ENCODE measurements at places on chromosomes 12 and 14. TPM values are rescaled to one million over a fixed set of nuclear protein-coding genes. Genes with fewer than 3 reads are reported as not detected.

DNA sequence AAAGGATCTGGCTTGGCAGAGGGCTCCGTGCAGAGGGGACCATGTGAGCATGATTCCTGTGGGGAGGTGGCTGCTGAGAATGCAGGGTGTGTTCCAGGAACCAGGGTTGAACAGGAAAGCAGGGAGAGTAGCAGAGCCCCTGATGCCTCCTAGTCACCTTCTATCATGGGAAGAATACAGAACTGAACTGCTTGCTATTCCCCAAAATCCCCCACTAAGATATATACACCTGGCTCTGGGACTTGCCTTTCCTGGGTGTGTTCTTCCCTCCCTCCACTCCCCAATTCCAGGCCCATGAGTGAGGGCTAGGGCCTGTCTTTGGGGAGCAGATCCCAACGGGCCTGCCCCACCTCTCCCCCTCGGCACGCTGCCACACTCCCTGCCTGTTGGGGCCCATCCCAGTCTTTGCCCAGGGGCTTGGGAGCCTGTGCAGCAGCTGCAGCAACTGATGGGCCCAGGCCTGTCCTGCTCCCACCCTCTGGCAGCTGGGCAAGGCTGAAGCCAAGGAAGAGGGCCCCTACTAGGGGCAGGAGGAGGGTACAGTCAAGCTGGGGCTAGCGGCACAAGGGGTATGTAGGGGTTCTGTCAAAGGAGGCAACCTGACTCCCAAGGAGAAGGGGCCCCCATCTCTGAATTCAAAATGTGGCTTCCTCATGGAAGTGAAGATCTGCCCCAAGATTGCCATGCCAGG is 3.2 kb downstream of the AJUBA start:
- no peak for DNase-seq

DNA sequence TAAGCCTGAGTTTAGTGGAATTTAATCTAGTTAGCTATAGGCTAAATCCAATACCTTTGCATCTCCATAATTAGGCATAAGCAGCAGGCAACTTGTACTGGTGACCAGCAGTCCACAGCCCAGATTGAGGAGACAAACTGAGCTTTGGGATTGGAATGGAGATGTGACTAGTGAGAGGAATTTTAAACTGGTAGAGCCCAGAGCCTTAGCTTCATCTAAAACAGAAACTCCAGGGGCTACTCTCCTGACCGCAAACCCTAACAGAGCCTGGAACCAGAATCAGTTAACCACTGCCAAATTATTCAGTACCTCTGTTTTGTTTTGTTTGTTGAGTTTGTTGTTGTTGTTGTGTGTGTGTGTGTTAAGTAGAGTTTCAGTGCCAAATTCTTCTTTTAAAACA is 53.2 kb downstream of the TSPAN19 start:
- DNase-seq: no peak

- peak; percentile 20 for DNase-seq
These were observed 12.3 kb downstream of the ZFP36L1 start for GRCh38 chr14:68780358-68781160.

DNA sequence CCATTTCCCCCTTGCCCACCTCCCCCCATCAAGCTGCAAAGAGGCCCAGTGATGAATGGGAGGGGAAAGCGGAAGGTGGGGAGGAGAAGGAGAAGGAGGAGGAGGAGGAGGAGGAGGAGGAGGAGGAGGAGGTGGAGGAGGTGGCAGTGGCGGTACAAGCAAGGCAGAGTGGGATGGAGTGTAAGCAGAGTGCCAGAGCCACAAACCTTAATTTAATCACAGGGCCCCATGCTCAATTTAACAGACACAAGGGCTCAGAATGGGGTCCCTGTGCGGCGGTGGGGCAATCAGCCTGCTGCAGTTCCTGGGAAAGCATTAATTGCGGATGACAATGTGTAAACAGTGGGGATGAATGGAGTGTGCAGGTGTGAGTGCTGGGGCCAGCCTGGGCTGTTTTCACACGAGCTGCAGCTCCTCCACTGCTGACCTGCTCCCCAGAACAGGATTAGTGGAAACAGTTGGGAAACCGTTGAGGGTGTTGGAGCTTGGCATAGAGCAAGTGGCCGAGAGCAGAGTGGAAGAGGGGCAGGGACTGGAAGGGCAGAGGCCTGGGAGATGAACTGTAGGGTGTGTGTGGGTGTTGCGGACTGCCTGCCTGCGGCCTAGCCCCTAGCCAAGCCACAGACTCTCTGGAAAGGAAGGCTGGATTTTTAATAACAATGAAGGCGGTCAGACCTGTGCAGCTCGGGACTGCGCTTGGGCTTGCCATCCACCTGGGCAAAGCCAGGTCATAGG is 36.4 kb upstream of the SMOC1 start:
- no peak for DNase-seq

- no peak for DNase-seq
These were observed 2.1 kb downstream of the ATP2A2 start for GRCh38 chr12:110282956-110283817.

Gene KRT79
- total RNA-seq: 0.12 TPM

Gene AHNAK2
- total RNA-seq: 0.02 TPM

Gene IL22
- not detected for total RNA-seq

Gene WASHC3
- total RNA-seq: 37.0 TPM

Gene OVCH1
- total RNA-seq: not detected

Gene INHBC
- total RNA-seq: not detected

Gene DNAJC22
- 0.11 TPM for total RNA-seq

Gene FBXL14
- 21.7 TPM for total RNA-seq

Gene FZD10
- total RNA-seq: not detected
